ENCODE measurements at places on chromosomes 6 and 20.

GRCh38 chr6:110337486-110337885 lies 20.7 kb downstream of the METTL24 start:
- no peak for DNase-seq

DNA sequence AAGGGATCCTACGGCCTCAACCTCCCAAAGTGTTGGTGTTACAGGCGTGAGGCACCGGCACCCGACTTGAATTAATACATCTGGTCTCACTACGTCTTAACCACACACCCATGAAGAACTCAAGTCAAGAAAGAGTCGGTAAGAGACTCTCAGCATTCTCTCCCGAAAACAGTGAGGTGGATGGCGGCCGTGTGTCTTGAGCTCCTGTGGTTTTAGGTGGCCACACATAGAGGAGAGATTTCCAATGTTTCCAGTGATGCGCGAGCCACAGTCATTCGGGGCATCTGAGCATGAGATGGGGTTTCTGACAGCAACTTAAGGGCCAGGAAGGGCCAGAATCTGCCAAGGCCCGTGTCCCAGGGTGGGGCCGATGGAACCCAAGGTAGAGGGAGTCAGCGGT lies 766.4 kb upstream of the DEFB115 start:
- no peak for DNase-seq

- no peak for DNase-seq
These were observed 94.0 kb downstream of the CD83 start for GRCh38 chr6:14211562-14211942.

DNA sequence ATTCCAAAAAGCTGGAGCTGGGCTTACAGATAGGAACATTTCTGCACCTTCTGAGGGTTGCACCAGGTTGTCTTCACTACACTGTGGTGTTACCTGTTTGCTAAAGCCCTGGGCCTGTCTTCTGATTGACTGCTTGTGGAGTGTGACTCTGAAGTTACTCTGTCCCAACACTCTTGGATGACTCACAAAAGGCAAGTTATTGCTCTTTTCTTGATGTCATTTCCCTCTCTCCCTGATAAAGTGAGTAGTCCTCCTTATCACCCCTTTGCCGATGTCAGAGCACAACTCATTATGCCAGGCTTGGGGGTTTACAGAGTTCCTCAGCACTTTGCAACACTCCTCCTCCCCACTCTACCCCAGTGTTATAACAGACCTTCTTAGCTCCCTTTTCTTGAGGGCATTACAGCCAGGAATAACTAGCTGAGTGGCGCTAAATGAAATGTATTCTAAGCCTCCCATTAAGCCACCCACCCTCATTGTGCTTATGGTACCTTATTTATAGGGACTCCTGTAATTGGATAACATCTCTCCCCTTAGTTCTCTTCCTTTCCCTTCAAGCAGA lies 36.1 kb upstream of the NKX2-4 start:
- no peak for DNase-seq

GRCh38 chr20:19368351-19368750 lies 155.9 kb downstream of the SLC24A3 start:
- DNase-seq = no peak

DNA sequence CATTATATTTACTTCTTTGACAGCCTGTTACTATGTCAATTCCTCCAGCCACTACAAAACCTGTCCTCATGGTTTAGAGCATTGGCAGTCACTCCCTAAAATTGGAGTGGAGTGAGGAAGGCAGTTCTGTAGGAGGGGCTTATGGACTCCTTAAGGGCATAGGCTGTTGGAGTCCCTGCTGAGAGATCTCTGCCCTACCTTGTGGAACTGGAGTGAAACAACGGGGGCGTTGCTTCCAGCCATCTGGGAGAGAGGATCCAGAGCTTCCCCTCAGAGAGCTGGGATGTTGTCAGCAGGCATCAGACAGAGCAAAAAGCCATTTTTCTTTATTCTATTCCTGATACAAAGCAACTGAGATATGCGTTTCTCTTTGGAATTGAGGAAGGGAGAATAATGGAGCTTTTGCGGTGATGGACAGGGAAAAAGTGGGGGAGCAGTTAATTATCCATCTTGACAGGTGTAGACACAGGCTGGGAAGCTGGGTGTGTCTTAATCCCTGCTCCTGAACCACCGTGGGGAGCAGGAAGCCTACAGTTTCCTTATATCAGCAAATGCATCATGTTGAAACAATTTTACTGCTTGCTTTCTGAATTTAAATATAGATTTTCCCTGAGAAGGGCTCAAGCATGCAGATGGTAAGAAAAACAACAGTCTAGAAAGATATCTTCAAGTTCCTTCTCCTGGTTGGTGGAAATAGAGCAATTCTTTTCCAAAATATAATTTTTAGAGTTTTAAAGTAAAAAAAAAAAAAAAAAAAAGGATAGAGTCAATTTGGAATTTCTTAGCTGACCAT lies 402.5 kb downstream of the PLCB1 start:
- DNase-seq = no peak

All from activated CD4-positive, alpha-beta memory T cell treated with anti-CD3 and anti-CD28 coated beads for 36 hours (primary cell).